NCI-H1436 (cell line): ENCODE measurements at places on chromosomes 11 and 22.

- no peak for DNase-seq
These were observed 8.9 kb downstream of the RASGRP2 start for GRCh38 chr11:64734811-64735724.

GRCh38 chr11:14249121-14249963, 109.6 kb downstream of the RRAS2 start:
- peak; percentile 53 for DNase-seq

GRCh38 chr22:35114131-35114980, 48.4 kb downstream of the ISX start:
- no peak for DNase-seq

GRCh38 chr11:61062181-61062930, 39.9 kb upstream of the CD5 start:
- no peak for DNase-seq

GRCh38 chr22:39220450-39220849, 24.3 kb downstream of the PDGFB start:
- DNase-seq: no peak

GRCh38 chr11:1556278-1556902, 15.7 kb downstream of the DUSP8 start:
- no peak for DNase-seq

- peak; percentile 24 for DNase-seq
These were observed 57.7 kb downstream of the BMAL1 start for GRCh38 chr11:13335319-13335718.

DNA sequence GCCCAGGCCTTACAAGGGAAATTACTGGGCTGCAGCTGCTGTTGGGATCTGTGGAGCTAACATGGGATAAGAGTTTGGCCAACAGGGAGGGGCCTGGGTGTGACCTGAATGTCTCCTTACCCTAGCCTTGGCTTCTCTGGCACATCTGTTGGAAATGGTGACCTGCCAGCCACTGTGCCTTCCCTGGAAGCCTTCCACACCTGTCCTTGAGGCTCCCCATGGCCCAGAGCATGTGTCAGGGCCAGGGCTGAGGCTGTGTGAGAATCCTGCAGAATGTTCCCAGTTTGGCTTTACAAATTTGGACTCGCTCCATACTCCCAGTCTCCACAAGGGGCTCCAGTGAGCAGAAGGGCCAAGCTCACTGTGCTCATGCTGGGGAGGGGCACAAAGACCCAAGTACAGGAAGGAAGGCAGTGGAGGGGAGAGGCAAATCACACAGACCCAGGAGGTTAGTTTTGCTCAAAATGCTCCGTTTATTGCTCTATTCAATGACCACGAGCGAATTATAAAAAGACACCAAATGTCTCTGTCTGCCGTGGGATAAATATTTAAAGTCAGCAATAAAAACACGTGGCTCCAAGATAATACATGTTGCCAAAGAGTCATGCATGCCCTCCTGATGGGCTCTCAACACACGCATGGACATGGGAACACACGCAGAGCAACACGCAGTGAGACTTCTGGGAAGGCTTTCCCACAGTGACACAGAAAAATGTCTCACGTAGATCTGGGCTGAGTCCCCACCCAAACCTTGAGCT, 1.7 kb upstream of the IGSF22 start:
- DNase-seq: peak; percentile 12

GRCh38 chr11:128720522-128720985, 26.7 kb downstream of the FLI1 start:
- no peak for DNase-seq

- no peak for DNase-seq
These were observed 3.1 kb downstream of the PIM3 start for GRCh38 chr22:49963647-49964026.

- peak; percentile 29 for DNase-seq
These were observed 45.0 kb downstream of the FBLN1 start for GRCh38 chr22:45547731-45548130.

- DNase-seq: no peak
These were observed 117.3 kb downstream of the TTC28 start for GRCh38 chr22:28562324-28562723.

- no peak for DNase-seq
These were observed 512.2 kb upstream of the ARHGAP42 start for GRCh38 chr11:100174881-100175280.

GRCh38 chr11:70066136-70066520, 12.0 kb upstream of the ANO1 start:
- DNase-seq: no peak

DNA sequence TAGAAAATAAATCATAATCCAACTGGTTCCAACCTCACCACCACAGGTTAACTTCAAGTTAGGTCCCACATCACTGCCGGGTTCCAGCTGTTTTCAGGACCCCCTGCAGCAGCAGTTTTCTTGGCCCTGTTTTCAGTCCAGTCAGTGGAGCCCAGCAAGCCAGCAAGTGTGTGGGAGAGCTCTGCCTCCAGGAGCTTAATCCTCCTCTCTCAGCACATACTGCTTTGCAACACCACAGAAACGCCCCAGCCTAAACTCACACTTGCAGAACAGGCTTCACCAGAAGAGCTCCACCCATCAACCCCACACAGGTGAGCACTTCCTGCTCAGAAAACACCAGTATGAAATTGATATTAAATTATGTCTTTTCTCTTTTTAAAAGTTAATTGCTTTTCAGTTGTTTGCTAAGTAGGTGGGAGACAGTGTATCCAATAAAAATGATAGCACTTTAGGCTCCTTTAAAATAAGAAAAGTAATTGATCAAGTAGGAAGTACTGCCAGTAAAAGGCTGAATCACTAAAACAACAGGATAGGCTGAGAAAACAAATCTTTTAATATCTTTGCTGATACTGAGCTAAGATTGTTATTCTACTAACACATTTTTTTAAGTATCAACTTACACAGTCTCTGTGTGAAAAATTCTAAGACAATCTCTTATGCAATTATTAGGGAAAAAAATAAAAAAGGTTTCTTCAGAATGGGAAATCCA, 81.5 kb upstream of the TP53AIP1 start:
- no peak for DNase-seq

GRCh38 chr22:43042101-43042780, 27.3 kb upstream of the PACSIN2 start:
- no peak for DNase-seq

- DNase-seq: no peak
These were observed at the start of gene FGF3 for GRCh38 chr11:69818603-69819441. FGF3 (minus strand) TSS chr11:69819416; CDS start chr11:69818933, 483 bp downstream.

DNA sequence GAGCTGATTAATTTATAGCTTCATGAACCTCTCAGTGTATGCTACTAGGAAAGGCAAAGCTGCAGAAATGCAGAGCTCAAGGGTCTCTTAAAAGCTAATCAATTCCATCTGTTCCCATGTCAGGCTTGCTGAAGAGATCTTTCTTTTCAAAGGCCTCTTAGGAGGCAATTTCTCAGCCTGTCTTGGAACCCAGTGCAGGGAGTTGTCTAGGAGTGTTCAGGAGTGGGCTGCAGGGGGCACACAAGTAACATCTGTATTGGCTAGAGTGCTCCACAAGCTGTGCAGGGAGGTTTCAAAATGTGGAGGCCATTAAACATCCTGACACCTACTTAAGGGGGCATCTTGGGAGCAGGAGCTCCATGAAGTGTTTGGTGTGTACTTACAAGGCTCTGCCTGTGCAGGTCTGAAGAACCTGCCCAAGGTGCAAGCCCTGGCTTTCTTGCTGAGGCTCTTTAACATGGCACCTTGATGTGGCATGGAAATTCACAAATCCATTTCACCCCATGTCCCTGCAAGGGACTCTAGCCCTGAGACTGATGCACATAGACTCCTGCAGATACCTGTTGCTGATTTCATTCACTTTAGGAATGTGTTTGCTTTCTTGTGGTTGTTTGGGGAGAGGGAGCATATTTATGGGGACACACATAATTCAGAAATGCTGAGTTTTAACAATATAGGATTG, 134.7 kb downstream of the ME3 start:
- no peak for DNase-seq

- DNase-seq: no peak
These were observed 1.9 kb downstream of the TEAD1 start for GRCh38 chr11:12675951-12676711.

DNA sequence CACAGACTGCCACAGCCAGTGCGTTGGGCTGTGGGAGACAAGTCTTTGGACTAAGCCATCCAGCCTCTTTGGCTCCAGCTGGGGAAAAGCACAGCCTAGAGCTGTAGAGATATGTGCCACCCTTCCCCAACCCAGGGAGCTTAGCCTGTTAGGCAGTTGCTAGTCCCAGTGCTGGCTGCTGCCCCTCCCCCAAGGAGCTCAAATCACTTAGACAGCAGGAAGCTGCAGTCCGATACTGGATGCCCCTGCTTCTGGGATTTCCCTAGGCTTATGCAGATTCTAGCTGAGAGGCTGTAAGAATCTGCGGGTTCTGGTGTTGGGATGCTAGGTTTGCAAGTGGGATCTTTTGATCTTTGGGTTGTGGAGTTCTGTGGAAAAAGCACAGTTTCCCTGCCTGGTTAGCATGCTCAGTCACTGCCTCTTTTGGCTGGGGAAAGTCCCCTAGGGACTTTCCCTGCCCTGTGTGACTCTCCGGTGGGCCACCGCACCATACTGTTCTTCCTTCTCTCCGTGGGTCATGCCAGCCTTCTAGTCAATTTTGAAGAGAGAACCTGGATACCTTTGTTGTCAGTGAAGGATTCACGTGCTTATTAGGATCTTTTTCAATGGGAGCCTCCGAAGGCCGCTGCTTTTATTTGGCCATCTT, 792.0 kb downstream of the KCNA4 start:
- DNase-seq: no peak

GRCh38 chr11:20966489-20966888, 297.1 kb downstream of the NELL1 start:
- no peak for DNase-seq

DNA sequence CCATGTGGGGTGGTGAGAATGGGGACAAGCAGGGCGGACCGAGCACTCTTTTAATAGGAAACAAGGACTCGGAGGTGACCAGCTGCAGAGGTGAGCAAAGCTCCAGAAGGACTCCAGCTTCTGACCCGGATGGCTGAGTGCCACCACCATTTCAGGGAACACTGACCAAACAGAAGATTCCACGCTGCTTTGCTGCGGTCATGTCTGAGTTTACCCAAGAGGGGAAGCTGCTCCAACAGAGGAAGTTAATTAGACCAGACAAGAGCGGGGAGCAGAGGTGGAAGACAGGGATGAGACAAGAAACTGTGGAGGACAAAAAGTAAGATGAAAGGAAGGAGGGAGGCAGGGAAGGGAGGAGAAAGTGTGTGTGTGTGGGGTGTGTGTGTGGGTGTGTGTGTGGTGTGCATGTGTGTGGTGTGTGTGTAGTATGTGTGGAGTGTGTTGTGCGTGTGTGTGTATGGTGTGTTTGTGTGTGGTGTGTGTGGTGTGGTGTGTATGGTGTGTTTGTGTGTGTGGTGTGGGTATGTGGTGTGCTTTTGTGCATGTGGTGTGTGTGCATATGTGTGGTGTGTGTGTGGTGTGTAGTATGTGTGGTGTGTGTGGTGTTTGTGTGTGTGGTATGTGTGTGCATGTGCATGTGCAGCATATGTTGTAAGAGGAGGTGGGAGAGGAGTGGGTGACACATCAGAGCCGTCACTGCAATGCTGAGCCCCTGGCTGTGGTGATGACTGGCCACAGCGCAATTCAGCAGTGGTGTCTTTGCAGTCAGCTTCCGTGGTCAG, 82.2 kb upstream of the AKIP1 start:
- no peak for DNase-seq

GRCh38 chr22:49961601-49962011, 1.0 kb downstream of the PIM3 start:
- no peak for DNase-seq

GRCh38 chr22:46072110-46072881, 78.0 kb upstream of the PPARA start:
- DNase-seq: no peak

- no peak for DNase-seq
These were observed 13.3 kb downstream of the TSPO start for GRCh38 chr22:43164636-43165035.

- DNase-seq: no peak
These were observed 57.8 kb downstream of the OTOG start for GRCh38 chr11:17604915-17605233.

DNA sequence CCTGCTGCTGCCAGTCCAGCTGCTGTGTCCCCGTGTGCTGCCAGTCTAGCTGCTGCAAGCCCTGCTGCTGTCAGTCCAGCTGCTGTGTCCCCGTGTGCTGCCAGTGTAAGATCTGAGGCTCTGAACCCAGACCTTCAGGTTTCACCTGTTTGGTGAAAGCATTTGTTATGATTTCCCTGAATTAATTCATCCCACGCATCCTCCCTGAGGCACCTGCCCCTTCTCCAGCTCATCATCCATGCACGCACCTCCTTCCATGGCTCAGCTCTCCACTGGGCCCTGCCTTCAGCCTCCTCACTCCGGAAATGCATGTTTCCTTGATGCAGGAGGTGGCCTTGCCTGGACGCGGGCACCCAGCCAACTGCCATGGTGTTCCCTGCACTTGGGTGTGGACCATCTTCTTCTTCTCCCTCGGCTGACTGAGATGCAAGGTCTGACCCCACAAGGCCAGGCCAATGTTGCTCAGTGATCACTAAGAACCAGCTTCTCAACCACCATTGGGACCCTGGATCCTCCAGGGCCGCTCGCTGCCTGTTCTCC, 788 bp downstream of the KRTAP5-10 start:
- DNase-seq: no peak

DNA sequence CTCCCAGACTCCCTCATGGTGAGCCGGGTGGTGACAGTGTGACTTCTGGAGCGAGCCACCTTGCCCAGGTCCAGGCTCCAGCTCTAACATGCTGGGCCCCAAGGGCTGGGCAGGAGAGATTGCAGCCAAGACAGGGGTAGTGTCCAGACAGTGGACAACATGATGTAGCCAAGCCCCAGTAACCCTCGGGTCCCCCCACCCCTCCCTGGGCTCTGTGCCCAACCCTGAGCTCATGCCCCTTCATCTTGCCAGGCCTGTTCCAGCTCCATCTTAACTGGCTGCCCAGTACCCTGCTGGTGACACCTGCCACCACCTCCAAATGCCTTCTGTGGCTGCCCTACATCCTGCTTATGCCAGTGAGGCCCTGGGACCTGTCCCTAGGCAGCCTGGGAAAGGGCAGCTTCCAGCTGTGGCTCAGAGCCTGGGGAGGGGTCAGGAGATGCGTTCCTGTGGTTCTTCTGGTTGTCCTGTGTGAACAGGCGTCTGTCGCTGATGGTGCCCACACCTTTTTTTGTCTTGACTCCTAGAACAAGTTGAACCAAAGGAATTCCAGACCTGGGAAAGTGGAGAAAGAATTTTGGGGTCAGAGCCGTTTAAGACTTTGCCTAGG, 12.5 kb upstream of the SYT12 start:
- no peak for DNase-seq
